ENCODE measurements at places on chromosomes 7 and 10. TPM values are rescaled to one million over a fixed set of nuclear protein-coding genes. Genes with fewer than 3 reads are reported as not detected.

The HTR5A gene
- 2.1 TPM for polyA plus RNA-seq

- DNase-seq, result no peak
Measured at GRCh38 chr10:119095640-119096039, 8.3 kb upstream of the DENND10 start.

GRCh38 chr10:26939290-26939961, 78.7 kb upstream of the ABI1 start:
- no peak for DNase-seq

The AMZ1 gene
- 2.4 TPM for polyA plus RNA-seq

- no peak for DNase-seq
Measured at GRCh38 chr7:27143023-27143949, at the start of gene HOXA5. TSS of gene HOXA5 (minus strand) at chr7:27143681. CDS start at chr7:27143607, 74 bp downstream.

Measured in brain (organoid and tissue), 16 donors.